Fibroblast of villous mesenchyme (primary cell): ENCODE measurements at places on chromosomes 7 and 10. TPM values are rescaled to one million over a fixed set of nuclear protein-coding genes. Genes with fewer than 3 reads are reported as not detected.
A peak's percentile ranks its signal among the peaks of the same experiment; 100 is the strongest.

GRCh38 chr10:111116211-111116610, 39.4 kb downstream of the ADRA2A start:
- DNase-seq: no peak

DNA sequence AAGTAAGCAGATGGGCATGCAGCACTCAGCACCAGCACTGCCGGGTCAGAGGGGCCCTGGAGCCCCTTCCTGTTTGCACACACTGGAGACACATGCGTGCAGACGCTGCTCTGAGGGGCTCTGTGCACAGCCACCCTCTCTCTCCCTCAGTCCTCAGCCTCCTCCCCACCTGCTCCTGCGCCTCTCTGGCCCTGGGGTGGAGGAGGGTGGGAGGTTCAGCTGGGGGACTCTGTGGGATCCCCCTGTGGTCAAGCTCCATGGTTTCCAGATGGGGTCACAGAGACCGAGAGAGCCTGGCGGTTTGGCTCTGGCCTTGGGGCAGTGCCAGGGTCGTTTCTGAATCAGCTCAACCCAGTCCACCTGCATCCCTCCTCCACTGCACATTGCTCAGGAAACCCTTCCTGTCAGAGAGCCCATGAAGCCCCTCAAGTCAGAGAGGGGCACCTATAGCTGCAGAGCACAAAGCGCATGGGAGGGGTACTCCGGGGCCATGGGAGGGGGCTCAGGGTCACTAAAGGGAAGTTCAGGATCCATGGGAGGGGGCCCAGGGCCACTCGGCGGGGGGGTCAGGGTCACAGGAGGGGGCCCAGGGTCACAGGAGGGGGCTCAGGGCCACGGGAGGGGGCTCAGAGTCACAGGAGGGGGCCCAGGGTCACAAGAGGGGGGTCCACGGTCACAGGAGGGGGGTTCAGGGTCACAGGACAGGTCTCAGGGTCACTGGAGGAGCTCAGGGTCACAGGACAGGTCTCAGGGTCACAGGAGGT, 161.7 kb downstream of the ADARB2 start:
- DNase-seq: no peak

GRCh38 chr7:4307316-4308204, 374.5 kb upstream of the FOXK1 start:
- DNase-seq: no peak

GRCh38 chr10:127523476-127523875, 25.6 kb upstream of the NPS start:
- no peak for DNase-seq

- no peak for DNase-seq
Observed at GRCh38 chr10:110162741-110163145, 44.7 kb upstream of the MXI1 start.

DNA sequence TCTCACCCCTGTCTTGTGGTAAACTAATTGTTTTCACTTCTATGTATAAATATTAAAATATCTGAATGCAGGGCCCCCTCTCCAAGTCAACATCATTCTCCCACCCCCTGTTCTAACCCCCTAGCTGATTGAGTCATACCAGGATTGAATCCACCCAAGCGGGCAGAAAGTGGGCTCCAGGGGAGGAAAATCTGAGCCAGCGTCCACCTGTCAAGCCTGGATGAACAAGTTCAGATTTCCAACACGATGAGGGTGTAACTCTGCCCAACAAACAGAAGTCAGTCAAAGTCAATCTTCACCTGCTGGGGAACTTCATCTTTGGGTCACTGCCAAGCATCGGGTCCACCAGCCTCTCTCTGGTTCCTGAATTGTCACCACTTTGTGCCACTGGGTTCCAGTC, 162.9 kb upstream of the CELF2 start:
- DNase-seq: no peak

- DNase-seq: no peak
Observed at GRCh38 chr10:102413053-102413705, 5.4 kb downstream of the PSD start.

DNA sequence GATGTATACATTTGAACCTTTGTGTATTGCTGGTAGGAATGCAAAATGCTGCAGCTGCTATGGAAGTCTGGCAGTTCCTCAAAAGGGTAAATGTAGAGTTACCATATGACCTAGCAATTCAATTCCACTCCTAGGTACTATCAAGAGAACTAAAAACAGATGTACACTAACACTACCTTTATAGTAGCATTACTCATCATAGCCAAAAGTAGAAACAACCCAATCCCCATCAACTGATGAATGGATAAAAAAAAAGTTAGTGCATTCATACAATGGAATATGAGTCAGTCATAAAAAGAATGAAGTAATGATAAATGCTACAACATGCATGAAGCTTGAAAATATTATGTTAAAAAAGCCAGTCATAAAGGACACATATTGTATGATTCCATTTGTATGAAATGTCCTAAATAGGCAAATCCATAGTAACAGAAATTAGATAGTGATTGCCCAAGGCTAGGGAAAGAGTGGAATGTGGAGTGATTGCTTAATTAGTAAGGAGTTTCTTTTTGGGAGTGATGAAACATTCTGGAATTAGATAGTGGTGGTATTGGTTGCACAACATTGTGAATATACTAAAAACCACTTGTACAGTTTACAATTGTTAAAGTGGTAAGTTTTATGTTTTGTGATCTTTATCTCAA, 96.4 kb upstream of the AOAH start:
- peak; percentile 69 for DNase-seq

GRCh38 chr10:2048337-2048973, 311.1 kb upstream of the ADARB2 start:
- DNase-seq: no peak

GRCh38 chr7:139623518-139623917, 100.0 kb downstream of the CLEC2L start:
- no peak for DNase-seq

DNA sequence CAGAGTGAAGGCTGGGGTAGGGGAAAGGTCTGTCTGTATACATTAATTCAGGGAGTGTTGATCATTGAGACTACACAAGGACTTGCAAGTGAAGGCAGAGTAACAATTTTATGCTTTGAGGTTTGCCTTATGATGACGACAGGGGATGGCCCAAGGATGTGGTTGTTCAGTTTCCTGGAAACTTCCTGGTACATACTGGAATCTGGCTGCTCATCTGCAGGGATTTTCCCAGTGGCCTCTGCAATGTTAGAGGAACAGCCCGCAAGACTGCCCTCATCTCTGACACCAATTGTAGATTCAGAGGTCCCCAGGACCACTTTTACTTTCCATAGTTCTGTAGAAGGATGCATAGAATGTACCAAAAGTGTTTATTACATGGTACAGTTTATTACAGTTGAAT, 189.6 kb downstream of the TMEM178B start:
- DNase-seq: no peak

Gene EVX1
- total RNA-seq: not detected in 2 replicates

Gene CPEB3
- 0.43 and 0.64 TPM in 2 replicates for total RNA-seq

Gene CHN2
- total RNA-seq: under 0.01 and 0.32 TPM in 2 replicates

Gene PDZD7
- 1.7 and 1.9 TPM in 2 replicates for total RNA-seq

Gene PRPS1L1
- total RNA-seq: not detected in 2 replicates
